ENCODE measurements at places on chromosomes 16 and 17. TPM values are rescaled to one million over a fixed set of nuclear protein-coding genes. Genes with fewer than 3 reads are reported as not detected.

Gene SLC52A1
- 0.20 TPM for total RNA-seq

Gene PRSS36
- total RNA-seq: 1.4 TPM

Gene TBC1D3L
- 59.1 TPM for total RNA-seq

Gene NEUROD2
- total RNA-seq: 0.09 TPM

Gene CLEC18C
- total RNA-seq: 0.16 TPM

Measured in mesothelial cell of epicardium (in vitro differentiated cells).